ENCODE measurements at places on chromosomes 3 and 15.

DNA sequence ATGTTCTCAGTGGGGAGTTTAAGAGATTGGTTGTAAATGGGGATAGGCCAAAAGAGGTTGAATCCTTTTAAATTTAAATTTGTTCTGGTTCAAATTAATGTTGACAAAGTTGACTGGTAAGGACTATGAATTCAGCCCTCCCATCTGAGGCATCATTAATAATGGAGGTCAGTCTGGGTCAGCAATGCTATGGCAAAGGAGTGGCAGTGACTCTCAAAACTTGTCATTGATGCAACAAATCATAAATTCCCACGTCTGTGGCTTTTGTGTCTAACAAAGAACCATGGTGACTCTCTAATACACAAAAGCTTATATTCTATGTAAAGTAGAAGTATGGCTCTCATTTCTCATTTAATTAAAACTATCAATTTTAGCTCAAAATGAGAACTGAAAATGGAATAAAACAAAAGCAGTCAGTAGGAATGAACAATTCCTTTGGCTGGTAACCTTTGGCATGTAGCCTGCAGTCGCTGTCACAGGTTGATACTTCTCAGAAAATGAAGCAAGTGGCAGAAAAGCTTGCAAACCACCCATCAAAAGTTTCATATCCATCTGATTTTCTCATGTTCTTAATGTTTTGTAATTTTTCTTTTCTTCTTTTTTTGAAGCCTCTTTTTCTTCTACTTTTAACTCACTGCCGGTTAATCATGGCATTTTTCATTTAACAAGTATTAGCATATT is 12.2 kb upstream of the ZBED2 start:
- no peak for DNase-seq

DNA sequence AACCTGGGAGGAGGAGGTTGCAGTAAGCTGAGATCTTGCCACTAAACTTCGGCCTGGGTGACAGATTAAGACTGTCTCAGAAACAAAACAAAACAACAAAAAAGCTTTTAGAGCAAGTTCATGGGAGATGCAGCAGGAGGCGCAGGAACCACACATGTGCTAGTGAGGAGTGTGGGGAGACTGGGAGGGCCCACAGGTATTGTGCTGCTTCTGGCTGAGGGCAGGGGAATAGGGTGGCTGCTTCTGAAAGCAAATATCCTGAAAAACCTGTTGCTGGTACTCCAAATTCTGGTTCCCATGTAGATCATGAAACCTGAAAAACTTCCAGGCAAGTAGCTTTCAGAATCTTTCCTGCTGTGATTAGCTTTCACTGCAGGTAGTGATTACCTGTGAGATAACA is 22.1 kb downstream of the TYRO3 start:
- no peak for DNase-seq

DNA sequence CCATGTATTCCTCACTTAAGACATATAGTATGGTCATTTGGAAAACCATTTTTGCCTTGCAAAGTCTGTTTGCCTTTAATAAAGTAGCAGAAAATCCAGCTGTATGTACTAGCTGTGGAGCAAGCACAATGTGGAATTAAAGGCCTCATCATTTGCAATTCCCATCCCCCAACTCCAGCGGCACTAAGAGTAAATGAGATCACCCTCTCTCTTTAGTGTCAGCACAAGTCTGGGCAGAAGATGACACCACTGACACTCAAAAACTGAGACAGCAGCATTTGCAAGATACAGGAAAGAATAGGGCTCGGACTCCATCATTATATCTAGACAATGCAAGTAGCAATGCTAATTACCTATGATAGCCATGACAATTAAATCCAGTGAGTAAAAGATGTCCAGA is 24.7 kb upstream of the DYNC1LI1 start:
- DNase-seq = no peak

- DNase-seq = no peak
These were observed 100.6 kb upstream of the ATP11B start for GRCh38 chr3:182692695-182693094.

- no peak for DNase-seq
These were observed 13.8 kb upstream of the GATA2 start for GRCh38 chr3:128506754-128507153.

- DNase-seq = no peak
These were observed 257.4 kb upstream of the IL12A start for GRCh38 chr3:159731254-159731653.

GRCh38 chr15:80449825-80450224 is 45.6 kb downstream of the ARNT2 start:
- no peak for DNase-seq

DNA sequence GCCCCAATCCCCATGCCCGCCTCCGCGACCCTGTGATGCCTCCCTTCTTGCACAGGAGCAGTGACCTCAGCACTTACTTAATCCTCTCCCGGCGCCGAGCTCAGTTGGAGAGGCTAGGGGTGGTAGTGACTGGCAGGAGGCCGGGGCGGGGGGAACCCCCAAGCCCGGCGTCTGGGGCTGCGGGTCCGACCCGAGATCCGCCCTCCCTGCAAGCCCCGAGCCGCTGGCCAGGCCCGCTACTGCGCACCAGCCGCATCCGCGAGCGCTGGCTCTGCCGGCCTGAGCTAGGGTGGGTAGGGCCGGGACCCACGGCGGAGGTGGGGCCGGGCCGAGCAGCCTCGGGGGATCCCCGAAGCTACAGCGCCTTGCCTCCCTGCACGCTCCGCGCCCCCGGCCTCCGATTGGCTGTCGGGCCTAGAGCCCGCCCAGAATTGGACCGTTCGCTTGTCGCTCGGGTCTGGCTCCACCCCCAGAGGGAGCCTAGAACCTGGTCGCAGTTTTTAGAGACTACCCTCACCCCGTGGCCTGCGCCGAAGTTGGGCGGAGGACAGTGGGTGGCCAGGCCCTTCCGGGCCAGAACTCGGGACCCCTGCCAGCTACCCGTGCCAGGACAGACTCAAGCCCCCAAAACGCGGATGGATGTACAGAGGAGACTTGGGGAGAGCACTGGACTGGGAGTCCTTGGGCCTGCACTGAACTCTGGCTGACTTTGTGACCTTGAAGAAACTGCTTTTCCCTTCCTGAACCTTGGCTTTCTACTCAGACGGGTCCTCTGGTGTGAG is at the start of gene C3orf18:
Gene C3orf18, minus strand, starts transcription at position 362 of the 782 bp plus-strand sequence. CDS start 2,048 bp downstream, outside the sequence.
- peak; percentile 88 for DNase-seq

DNA sequence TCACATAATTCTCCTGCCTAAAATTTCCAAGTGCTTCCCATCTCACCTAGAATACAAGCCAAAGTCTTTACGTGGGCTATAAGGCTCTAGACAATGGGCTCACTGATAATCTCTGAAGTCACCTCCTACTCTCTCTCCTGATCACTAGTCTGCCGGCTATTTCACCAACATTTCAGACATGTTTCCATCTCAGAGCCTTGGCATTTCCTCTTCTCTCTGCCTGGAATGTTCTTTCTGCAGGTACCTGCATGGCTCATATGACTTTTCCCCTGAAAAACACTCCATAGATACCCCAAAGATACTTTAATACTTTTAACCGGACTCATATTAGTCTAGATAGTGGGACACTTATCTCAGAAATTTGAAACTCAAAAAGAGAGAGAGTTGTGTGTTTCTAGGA is 32.7 kb downstream of the CD200 start:
- DNase-seq = no peak

DNA sequence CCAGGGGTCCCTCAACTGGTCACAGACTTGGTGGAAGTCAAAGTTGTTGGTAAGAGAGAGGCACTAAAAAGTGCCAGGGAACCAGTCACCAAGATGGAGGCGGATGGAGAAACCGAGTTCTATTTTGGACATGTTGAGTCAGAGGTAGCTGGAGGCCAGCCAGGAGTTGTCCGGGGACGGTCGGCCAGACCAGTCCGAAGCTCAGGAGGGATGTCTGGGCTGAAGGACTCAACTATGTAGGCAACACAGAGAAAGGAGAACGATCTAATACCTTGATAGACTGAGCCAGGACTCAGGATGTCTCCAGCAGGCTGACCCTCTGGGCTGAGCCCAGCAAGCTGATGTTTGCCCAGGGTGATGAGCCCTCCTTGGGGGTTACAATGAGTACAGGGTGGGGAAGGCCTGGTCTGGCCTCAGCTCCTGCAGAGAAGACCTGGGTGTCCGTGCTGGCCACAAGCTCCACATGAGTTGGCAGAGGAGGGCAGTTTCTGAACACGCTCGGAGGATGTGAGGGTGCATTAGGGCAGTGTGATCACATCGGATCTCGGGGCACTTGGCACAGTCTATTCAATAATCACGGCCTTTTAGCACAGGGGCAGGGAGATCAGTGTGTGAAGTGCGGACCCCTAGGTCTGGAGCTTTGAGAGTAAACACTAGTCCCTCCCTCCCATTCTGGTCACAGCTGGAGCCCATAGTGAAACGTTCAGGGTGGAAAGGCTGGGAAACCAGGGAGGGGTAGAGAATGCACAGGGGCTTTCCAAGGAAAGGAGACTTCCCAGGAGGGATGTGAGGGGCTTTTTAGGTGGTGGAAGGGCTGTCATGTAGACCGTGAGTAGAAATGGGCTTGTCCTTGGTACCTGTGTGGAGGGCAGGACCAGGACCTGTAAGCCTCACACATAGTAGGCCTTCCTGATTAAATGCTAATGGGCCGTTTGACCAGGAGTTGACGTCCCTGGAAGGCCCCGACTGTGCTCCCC is 111.9 kb downstream of the ETFA start:
- DNase-seq = no peak

DNA sequence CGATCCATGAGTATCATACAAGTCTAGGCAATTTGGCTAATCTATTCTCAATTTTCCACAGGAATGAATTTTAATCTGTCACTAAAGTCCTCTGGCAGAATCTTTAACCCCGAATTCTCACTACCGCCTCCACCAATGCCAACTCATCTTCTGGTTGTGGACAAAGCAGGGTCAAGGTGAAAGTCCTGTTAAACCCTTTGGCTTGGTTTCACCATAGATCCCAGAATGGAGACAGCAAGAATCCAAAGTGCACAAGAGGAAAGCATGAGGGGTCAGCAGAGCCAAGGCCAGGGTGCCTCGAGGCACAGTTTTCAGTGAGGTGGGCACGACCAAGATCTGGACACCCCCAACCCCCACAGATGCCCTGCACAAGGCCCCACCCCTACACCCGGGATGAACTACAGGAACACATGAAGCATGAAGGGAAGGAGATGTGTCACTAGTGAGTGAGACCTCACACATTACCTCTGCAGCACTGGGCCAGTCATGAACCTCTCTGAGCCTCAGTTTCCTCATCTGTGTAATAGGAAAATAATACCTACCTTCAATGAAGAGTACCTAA is 466.2 kb downstream of the EPHB1 start:
- no peak for DNase-seq

DNA sequence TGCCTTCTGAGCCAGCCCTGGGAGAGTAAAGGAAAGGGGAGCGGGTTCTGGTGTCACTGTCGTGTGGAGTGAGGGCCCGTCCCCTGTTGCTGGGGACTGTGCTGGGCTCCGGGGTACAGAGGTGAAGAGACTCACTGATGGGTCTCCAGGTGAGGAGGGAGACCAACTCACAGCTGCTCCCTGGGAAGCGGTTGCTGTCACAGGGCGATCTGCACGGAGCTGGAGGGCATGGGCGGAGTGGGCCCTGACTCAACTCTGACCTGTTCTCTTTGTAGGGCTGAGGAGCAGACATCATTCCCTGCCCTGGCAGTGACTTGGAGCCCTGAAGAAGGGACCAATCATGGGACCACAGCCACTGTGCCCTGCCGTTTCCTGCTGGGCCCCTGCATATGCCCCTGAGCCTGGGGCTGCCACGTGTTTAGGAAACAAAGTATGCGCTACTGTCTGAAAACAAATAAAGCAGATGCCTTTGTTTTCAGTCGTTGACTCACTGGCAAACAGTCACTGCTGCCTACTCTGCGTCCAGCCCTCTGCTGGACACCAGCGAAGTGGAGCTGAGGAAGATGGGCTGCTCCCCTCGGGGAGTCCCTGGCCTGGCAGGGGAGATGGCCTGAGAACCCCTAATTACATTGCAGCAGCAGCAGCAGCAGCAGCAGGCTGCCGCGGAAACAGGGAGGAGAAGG is 22.9 kb upstream of the PLXNA1 start:
- DNase-seq = peak; percentile 61

DNA sequence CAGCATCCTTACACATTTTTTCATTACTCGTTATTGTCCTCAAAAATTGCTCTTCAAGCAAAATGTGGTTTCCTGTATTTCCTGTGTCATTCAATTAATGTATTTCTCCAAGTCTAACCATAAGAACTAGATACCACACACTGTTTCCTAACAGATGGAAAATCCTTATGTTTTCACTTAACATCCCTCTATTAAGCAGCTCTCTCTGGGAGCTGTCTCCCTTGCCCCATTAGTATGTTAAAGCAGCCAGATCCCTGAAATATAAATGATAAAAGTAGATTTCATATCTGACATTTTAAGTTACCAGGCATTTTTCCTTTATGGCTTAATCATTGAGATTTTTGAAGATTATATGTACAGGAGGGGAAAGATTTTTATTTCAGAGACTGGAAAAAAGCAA is 15.9 kb downstream of the PFN2 start:
- DNase-seq = no peak

DNA sequence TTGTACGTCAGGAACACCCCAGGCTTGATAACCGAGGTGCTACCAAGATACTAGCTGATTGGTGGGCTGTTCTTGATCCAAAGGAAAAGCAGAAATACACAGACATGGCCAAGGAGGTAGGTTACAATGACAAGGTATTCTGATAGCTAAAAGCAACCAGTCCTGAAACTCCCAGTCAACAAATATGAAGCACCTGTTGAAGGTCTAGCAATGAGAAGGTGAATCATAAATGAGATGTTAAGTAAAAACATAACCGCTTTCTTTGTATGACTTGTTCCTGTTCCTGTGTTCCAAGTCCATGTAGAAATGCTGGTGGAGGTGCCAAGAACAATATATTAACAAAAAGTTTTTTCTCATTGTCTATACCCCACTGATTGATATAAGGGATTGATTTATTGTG is 194.0 kb downstream of the BBX start:
- no peak for DNase-seq

All from H54 (cell line).